ENCODE measurements at places on chromosomes 1 and 21.

DNA sequence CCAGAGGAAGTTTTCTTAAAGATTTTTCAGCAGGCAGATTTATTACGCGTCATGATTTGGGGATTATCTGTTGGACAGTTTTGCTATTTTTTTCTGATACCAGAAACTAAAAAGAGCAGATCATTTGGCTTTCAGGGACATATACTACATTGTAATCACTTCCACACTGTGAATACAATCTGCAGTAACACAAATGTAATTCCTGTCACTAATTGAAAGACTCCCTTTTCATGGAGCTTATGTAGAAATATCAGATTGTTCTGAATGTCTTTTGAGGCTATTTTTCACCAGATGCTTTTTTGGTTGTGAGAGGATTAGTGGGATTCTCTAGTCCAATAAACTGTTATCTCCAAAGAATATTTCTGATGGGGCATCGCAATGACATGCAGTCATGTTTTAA lies 464.2 kb downstream of the DISC1 start:
- no peak for DNase-seq

- peak; percentile 79 for DNase-seq
Measured at GRCh38 chr1:10459184-10459583, 9.4 kb downstream of the CORT start.

DNA sequence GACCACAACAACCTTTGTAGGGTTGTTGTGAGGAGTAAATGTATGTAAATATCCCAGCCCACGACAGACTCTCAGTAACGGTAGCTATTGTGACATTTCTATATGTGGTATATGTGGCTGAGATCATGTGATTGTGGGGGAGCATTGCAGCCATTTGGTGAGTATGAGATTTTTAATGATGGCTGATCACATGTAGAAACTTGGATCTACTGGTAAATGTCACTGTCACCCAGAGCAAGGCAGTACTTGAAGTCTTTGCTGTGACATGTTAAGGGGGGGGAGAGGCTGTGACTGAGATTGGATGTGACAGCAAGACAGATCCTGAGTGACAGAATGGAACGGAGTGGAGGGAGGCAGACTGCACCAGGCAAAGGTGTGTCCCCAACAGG lies 23.9 kb upstream of the MEF2D start:
- DNase-seq = no peak

DNA sequence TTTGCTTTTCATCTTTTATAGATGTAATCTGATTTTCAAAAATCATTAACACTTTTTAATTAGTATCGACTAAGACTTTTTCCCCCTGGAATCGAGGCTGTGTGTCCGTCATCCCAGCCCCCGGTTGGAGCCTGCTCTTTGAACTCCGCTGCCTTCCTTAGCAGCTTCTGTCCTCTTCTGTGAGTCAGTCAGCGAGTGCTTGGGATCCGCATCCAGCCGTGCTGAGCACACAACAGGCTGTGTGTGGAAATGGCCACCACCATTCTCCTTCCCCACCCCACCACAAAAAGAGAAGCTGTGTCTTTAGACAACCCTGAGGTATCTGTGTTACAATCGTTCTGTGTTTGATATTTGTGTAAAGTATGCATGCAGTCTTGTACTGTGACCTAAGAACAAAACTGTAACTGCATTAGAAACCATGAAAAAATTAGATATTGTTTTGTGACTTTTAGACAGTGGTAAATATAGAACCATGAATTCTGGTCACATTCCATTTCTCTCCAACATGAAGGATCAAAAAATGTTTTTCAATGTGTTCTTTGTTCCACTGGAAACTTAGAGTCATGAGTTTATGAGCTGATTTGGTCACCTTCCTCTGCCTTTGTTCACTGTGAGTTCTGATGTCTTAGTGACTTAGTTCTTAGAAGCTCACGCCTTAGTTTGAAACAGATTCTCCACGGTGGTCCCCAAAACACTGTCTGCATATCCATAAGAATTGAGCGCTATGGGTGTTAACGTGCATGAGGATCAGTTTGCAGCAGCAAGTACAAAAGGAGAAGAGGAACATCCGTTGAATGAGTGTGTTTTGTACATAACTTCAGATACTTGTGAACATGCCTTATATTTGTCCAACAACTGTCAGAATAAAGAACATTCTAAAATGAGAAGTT lies 64.7 kb downstream of the VPS26C start:
- DNase-seq = no peak

DNA sequence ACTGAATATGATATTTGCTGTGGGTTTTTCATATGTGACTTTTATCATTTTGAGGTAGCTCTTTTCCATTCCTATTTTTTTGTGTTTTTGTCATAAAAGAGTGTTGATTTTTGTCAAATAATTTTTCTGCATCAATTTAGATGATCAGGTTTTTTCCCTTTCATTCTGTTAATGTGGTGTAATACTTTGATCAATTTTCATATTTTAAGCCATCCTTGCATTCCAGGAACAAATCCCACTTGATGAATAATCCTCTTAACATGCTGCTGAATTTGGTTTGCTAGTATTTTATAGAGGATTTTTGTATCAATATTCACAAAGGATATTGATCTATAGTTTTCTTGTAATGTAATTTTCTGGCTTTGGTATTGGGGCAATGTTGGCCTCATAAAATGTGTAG lies 25.5 kb upstream of the C1orf53 start:
- DNase-seq = no peak

- DNase-seq = peak; percentile 4
Measured at GRCh38 chr1:111989531-111990025, at the start of gene KCND3. Gene KCND3, minus strand, starts transcription at chr1:111989668.

GRCh38 chr1:227855687-227856086 lies 40.2 kb downstream of the PRSS38 start:
- no peak for DNase-seq

DNA sequence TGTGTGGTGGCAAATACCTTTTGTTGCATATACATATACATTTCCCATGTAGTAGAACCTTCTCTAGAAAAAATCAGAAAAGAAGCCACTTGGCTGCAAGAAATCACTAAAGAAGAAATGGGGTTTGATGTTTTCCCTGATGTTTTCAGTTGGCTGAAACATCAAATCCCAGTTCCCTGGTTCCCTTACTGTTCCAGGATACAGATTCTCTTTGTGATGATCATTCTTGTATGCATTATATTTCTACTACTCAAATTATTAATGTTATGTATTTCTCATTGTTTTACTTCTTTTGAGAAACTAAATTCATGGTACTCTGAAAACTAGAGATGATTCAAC lies 7.6 kb downstream of the RNU1-2 start:
- DNase-seq = no peak

GRCh38 chr1:227273557-227273956 lies 44.7 kb downstream of the CDC42BPA start:
- DNase-seq = peak; percentile 15
